ENCODE measurements at places on chromosomes 12 and 14. TPM values are rescaled to one million over a fixed set of nuclear protein-coding genes. Genes with fewer than 3 reads are reported as not detected.

The KCNC2 gene
- total RNA-seq = not detected

The VRTN gene
- not detected for total RNA-seq

The KIF26A gene
- total RNA-seq = 5.9 TPM

The DENR gene
- total RNA-seq = 50.0 TPM

The SRRM4 gene
- total RNA-seq = not detected

The SMIM41 gene
- not detected for total RNA-seq

GRCh38 chr12:12153596-12153995 lies 82.9 kb downstream of the BCL2L14 start:
- H3K4me1 ChIP-seq = no peaks in the 10 kb centered on the region
- H3K36me3 ChIP-seq = no peaks in the 10 kb centered on the region
- no peak for DNase-seq

- no peaks in the 10 kb centered on the region for H3K36me3 ChIP-seq
- H3K4me1 ChIP-seq = peaks cover 6% of the 10 kb centered on the region
- no peaks in the 10 kb centered on the region for H3K27me3 ChIP-seq
Measured at GRCh38 chr12:27561535-27562350, 37.7 kb downstream of the PPFIBP1 start.

DNA sequence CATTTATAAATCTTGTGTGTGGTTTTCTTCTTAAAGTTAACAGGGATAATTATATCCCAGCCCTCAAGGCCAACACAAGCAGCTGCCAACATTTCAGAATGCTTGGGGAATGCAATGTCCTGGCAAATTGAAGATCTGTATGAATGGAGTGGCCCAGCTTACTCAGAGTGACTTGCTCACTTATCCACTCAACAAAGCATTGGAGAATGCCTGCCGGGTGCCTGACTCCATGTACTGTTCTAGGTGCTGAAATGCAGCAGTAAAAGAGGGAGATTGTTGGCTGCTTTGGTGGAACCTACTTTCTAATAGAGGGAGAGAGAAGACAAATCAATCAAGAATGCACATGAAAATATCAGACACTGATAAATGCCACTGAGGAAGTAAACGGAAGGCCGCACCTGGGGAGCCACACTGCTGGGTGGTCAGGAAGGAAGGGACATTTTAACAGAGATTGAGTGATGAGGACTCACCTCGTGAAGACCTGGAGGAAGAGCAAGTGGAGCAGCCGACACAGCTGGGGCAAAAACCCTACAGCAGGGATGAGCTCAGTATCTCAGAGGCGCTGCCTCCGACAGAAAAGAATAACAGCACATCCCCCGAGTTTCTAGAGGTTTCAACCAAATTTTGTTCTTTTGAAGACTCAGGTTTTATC lies 61.2 kb upstream of the VASH1 start:
- no peaks in the 10 kb centered on the region for H3K4me1 ChIP-seq
- H3K36me3 ChIP-seq = no peaks in the 10 kb centered on the region
- no peak for DNase-seq
- H3K27ac ChIP-seq = no peak overlapping the region
- H3K4me3 ChIP-seq = no peak overlapping the region

DNA sequence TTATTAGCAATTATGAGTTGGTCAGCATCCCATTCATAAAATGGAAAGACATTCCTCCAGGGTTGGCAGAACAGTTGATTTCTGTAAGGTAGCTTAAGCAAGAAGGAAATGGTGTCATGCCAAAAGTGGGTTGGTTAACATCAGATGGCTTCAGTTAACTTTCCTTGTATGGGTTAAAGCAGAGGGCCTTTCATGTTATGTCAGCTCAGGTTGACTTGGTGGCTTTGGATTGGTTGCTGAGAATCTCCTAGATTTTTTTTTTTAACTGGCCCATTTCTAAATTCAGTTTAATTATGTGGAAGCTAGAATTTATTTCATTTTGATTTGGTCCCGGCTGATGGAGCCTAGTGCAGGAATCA lies 87.8 kb downstream of the BBS10 start:
- no peak overlapping the region for H3K4me3 ChIP-seq
- no peak for DNase-seq
- H3K36me3 ChIP-seq = no peaks in the 10 kb centered on the region
- no peaks in the 10 kb centered on the region for H3K27me3 ChIP-seq
- no peak overlapping the region for H3K27ac ChIP-seq

- H3K4me3 ChIP-seq = no peak overlapping the region
- no peaks in the 10 kb centered on the region for H3K4me1 ChIP-seq
- H3K27ac ChIP-seq = no peak overlapping the region
- H3K36me3 ChIP-seq = no peaks in the 10 kb centered on the region
- no peaks in the 10 kb centered on the region for H3K27me3 ChIP-seq
- no peak for DNase-seq
Measured at GRCh38 chr12:131003716-131004045, 50.0 kb downstream of the ADGRD1 start.

- H3K4me1 ChIP-seq = peaks cover 34% of the 10 kb centered on the region
- H3K4me3 ChIP-seq = no peak overlapping the region
- no peaks in the 10 kb centered on the region for H3K36me3 ChIP-seq
- H3K27ac ChIP-seq = peak overlapping the region; percentile 94
Measured at GRCh38 chr14:77036484-77037214, 8.1 kb upstream of the IRF2BPL start.

DNA sequence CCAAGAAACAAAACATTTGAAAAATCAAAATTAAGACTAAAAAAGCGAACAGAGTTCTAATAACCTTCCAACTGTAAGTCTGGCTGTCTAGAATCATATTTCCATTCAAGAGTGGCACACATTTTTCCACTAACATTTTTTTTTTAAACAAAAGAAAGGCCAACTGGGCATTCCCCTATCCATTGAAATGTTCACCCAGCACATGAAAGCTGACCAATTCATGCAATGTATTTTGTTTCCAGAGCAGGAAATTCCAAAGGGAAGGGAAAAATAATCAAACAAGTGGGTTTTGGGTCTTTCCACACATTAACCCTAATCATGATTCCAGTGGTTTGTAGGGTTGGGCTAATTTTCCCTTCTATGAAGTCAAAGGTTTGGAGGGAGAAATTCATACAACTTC lies 206.5 kb downstream of the CALM1 start:
- no peaks in the 10 kb centered on the region for H3K36me3 ChIP-seq
- H3K4me3 ChIP-seq = no peak overlapping the region
- DNase-seq = no peak

- no peak overlapping the region for H3K27ac ChIP-seq
- H3K4me1 ChIP-seq = no peaks in the 10 kb centered on the region
- no peak for DNase-seq
Measured at GRCh38 chr12:126718365-126718764, 1548.6 kb upstream of the TMEM132C start.

DNA sequence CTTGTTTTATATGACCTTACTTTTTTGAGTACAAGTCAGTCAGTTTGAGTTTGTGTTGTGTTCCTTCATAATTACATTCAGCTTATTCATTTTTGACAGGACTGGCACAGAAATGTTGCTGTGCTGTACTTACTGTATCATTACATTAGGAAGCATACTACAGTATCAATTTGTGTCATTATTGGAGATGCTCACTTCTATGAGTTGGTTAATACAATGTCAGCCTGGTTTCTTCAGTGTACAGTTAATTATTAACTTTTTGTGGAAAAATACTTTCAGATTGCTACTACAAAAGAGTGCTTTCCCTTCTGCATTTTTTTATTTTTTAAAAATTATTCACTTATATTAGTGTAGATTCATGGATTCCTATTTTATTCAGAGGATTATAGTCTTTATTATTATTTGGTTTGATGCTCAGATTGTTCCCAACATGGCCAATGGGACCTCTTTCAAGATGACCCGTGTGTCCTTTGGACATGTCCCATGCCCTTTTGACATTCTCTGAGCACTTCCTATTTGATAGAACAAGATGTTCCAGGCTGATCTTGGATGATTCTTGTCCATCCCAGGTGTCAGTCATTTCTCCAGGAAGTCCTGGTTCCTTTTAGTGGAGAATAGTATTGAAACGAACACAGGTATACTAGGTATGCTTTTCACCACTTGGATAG lies 66.6 kb downstream of the MON2 start:
- no peak overlapping the region for H3K4me3 ChIP-seq
- no peak for DNase-seq
- H3K27me3 ChIP-seq = no peaks in the 10 kb centered on the region
- H3K4me1 ChIP-seq = no peaks in the 10 kb centered on the region
- H3K36me3 ChIP-seq = no peaks in the 10 kb centered on the region
- no peak overlapping the region for H3K27ac ChIP-seq

GRCh38 chr14:89516173-89516572 lies 99.1 kb upstream of the FOXN3 start:
- H3K27ac ChIP-seq = no peak overlapping the region
- H3K4me1 ChIP-seq = no peaks in the 10 kb centered on the region
- no peak for DNase-seq
- H3K36me3 ChIP-seq = no peaks in the 10 kb centered on the region
- no peak overlapping the region for H3K4me3 ChIP-seq
- H3K27me3 ChIP-seq = no peaks in the 10 kb centered on the region
